ENCODE measurements at places on chromosomes 11 and 22.

- no peak for DNase-seq
These were observed 22.4 kb upstream of the THY1 start for GRCh38 chr11:119445379-119445778.

DNA sequence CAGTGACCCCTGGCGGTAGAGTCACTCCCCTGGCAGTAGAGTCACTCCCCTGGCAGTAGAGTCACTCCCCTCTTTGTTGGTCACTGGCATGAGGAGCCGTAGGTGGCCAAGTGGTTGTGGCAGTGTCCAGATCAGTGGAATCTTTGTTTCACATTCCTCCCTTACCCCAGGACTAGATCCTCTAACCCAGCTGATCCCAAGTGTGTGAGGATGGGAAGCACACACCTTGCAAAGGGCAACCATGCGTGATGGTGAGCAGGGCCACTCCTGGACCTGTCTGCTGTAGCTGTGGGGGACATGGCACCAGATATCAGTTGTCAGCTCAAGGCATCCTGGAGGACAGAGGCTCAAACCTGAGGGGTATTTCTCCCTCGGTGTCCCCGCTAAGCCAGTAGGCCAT is 37.8 kb downstream of the OSBP2 start:
- DNase-seq, result no peak

DNA sequence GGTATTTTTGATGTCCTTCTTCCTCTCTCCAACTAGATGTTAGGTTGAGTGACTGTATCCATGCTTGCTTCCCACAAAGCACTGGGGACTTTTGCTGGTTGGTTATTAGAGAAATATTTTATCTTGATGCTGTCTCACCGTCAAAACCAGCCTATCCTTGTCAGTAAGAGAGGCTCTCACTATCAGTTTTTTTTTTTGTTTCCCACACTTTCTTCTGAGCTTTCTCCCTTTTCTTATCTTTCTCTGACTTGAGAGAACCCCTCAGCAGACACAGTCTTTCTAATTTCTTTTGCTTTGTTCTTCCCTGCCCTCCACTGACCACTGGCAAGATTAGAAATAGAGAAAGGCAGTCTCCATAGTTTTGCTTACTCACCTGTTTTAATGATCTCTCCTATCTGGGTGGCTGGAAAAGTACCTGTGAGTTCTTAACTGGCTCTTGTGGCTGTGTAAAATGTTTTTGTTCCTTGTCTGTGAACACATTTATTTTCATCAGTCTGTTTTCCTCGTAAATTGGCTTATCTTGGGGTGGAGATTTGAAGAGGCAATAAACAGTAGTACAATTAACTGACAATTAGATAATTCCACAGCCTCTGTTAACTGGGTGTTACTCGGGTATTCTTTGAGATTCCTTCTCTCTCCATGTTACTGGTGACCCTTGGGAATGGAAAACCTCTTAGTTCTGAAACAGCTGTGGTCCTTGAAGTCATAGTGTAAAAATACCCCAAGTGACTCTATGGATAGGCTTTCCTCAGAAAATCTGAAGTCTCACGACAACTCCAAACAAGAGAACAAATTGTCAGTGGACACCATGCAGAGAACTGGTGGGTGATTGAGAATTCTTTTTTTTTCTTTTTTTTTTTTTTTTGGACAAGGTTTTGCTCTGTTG is at the start of gene NXPE1:
NXPE1 (minus strand) TSS at position 457 of the 886 bp plus-strand sequence. CDS start 8,680 bp downstream, outside the sequence.
- no peak for DNase-seq

DNA sequence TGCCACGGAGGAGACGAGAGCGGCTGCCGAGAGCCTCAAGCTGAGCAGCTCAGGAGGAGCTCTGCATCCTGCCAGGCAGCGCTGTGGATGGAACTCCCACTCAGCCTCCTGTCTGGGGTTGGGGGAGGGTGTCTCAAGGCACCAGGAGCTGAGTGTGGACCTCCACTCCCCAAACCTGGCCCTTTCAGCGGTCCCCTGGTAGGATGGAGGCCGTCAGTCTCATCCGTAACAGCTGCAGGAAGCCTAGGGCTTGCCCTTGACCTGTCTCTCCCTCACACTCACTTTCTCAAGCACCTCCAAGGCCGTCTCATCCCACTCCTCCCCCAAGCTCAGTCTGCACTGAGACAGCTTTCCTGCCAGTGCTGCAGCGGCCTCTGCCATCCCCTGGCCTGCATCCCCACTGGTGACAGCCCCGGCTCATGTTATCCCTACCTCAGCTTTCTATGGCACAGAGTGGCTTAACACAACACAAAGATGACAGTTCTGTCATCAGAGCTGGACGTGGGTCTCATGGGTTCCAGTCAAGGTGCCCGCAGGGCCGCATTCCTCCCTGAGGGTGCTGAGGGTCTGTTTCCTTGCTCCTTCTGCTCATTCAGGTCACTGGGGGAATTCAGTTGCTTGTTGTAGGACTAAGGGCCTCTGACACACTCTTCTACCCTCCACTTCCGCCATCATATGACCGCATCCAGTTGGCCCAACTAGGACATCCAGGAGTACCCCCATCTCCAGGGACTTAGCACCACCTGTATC is 341.9 kb upstream of the B3GAT1 start:
- DNase-seq, result no peak

GRCh38 chr11:10400856-10401255 is 54.2 kb upstream of the AMPD3 start:
- DNase-seq, result no peak

- DNase-seq, result no peak
These were observed 1027.7 kb downstream of the OPCML start for GRCh38 chr11:132504501-132505041.

DNA sequence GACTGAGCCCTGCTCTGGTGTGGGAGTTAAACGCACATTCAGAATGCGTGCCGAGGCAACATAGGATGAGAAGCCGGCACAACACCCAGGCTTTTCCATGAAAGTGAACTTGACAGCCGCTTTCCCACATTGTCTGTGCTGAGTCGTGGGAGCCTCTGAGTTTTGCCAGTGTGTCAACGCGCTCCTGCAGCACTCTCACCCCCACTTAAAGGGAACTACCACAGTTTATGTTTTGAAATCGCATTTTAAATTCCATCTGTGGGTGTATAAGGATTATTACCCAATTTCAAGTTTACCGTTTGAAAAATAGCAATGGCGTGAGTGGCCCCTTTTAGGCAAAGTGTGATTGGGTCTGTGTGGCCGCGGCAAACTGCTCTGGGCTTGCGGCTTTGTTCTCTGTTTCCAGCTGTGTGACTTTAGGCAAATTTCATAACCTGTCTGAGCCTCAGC is 81.5 kb downstream of the FBLN1 start:
- DNase-seq, result no peak

- no peak for DNase-seq
These were observed 12.9 kb downstream of the DPP3 start for GRCh38 chr11:66493130-66493529.

- no peak for DNase-seq
These were observed 28.4 kb upstream of the BMAL1 start for GRCh38 chr11:13249177-13249576.

DNA sequence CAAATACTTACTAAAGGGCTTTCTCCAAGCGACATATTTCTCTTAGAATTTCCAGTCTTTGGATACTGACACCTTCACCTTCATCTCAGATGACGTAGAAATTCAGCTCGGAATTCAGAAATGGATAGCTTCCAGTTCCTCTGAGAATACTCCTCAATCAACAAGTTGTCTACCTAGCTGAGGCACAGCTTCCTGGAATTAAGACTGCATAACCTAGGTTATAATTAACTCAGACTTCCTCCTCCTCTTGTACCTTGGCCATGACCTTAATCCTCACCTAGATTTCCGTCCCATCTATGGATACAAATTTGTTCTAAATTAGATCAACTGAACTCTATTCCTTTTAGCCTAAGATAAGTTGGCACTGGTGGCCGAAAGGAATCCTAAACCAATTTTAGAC is 17.4 kb downstream of the ATP5MG start:
- no peak for DNase-seq

DNA sequence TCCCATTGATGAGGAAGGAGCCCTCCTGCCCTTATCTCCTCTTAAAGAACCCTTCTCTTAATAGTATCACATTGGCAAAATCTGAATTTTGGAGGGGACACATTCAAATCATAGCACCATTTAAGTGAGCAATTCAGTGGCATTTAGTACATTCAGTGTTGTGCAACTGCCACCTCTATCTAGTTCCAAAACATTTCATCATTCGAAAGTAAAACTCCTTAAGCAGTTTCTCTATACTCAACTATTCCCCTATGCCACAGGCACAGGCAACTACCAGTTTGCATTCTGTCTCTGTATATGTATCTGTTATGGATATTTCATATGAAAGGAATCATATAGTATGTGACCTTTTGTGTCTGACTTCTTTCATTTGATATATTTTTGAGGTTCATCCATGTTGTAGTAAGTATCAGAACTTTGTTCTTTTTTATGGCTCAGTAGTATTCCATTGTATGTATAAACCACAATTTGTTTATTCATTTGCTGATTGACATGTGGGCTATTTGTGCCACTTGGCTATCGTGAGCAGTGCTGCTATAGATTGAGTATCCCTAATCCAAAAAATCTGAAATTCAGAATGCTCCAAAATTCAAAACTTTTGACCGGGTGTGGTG is 22.9 kb downstream of the FAR1 start:
- no peak for DNase-seq

DNA sequence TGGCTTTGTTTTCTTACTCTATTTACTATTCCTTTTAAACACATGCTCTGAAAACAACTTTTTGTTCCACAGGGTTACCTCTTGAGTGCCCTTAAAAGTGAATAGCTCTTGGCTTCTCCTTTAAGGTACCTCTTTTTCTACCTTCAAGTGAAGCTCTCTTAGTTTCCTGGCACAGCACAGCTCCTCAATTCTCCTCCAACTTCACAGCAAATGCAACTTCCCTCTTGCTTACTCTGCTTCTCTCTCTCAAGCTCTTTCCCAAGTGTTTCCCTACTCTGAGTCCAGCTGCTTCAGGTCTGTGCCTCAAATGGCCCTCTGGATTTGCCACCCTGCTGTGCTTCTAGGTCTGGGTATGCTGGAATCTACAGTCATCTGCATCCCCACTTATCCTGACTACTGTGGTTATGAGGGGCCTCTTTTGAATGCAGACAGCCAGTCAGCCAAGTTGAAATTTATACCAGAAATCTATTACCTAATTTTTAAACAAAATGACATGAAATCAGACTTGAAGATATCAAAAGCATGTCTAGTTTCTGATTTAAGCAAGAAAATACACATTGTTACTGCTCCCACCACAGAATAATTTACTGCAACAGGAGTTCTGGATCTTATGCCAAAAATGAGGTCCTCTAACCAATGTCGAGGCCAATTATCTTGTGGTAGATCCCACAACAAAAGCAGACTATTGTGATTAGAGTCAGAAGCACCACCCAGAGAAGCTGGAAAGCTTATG is 371.1 kb downstream of the SOX6 start:
- DNase-seq, result no peak

GRCh38 chr11:59186130-59186594 is 14.2 kb downstream of the DTX4 start:
- DNase-seq, result no peak

- DNase-seq, result no peak
These were observed 2.6 kb upstream of the KMT5B start for GRCh38 chr11:68215524-68216170.

DNA sequence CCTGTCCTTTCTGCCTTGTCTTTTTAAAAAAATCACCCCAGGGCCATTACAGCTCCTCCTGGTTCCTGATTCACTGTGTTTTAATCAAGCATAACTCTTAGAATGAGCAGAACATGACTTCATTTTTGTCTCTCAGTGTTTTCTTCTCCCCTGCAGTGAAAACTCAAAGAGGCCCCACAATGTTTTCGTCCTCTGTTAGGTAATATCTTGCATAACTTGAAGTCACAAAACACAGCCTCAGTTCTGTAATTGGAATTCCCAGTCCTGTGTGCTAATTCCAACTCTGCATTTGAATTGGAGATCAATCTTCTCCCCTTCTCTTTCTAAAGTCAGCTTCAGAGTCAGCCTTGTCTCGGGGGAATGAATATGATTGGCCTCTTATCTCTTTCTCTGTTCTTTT is 186.5 kb upstream of the NAV2 start:
- DNase-seq, result no peak

GRCh38 chr11:72741849-72742512 is 10.2 kb downstream of the ARAP1 start:
- no peak for DNase-seq

GRCh38 chr11:87859636-87860035 is 315.6 kb downstream of the RAB38 start:
- DNase-seq, result no peak

- no peak for DNase-seq
These were observed 54.4 kb downstream of the NARS2 start for GRCh38 chr11:78520230-78520629.

DNA sequence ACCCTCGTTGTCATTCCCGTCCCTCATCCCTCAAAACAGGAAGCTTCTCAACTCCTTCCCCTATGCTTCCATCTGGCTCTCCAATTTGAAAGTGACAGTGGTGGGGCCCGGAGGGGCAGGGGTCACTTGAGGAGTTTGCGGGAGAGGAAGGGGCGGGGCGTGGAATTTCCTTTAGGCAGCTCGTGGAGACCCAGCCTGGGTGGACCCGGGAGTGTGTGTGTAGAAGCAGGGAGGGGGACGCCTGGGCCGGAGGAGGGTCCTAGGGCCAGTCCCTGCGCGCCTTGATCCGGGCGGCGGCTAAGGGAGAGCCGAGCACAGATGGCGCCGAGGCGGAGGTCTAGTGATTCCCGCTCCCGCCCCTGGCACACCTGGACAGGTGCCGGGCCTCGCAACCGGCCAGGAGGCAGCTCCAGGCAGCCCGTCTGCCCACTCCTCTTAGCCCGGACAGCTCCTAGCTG is 7.8 kb upstream of the PAX6 start:
- no peak for DNase-seq

DNA sequence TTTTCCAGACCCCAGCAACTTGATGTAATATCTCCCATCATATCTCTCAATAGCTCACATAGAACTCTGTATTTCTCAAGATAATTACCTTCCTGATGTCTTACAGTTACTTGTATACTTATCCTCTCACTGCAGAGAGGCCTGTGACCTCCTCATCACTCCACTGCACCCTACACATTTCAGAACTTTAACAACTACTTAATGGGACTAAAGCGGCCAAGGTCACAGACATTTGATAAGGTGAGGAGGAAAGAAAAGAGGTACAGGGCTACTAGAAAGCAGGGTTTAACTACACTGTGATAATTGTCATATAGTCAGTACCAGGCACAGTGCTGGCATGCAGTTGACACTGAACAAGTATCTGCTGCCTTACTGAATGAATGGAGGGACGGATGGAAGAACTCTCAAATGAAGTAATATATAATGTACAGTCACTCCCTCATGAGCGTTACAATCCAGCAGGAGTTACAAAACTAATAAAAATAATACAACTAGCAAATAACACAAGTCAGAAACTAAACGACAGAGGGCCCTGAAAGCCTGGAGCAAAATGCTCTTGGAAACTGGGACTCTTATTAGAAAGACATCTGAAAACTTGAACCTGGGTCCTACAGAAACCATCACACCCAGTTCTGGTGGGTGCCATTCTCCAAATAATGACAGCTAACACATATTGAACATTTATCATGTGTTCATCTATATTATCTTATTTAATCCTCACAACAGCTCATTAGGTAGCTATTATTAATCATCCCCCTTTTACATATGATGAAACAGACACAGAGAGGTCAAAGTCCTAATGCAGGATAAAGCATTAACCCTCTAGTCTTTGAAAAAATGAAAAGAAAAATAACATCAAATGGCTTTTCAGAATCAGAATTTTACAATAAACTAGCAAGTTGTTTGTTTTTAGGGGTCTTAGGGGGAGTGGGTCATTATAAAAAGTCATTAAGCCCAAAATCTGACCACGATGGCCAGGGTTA is 14.3 kb downstream of the PI4KA start:
- no peak for DNase-seq
